Stimulated activated CD4-positive, alpha-beta T cell treated with anti-CD3 and anti-CD28 coated beads, Interleukin-12 subunit alpha, Interleukin-12 subunit beta, amount 100 ng/mL, for 4 hours (primary cell): ENCODE measurements at places on chromosomes 3 and 15.
A peak's percentile ranks its signal among the peaks of the same experiment; 100 is the strongest.

DNA sequence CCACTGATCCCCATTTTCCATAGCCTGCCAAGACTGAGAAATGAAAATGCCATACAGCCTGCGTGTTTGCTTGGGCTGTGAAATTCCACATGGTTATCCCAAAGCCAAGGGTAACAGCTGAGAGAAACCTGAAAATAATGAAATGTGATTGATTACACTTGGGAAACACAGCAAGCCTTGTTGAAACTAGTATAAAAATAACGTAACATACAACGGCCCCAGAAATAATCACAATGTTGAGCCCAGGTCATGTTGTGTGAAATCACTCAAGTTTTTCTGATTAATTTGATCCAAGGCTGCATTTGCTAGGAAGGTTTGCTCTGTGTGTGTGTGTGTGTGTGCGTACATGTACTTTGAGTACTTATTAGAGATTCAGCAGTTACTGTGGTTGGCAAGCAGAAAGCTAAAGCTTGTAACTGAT lies 269.0 kb downstream of the OXSM start:
- no peak for DNase-seq

DNA sequence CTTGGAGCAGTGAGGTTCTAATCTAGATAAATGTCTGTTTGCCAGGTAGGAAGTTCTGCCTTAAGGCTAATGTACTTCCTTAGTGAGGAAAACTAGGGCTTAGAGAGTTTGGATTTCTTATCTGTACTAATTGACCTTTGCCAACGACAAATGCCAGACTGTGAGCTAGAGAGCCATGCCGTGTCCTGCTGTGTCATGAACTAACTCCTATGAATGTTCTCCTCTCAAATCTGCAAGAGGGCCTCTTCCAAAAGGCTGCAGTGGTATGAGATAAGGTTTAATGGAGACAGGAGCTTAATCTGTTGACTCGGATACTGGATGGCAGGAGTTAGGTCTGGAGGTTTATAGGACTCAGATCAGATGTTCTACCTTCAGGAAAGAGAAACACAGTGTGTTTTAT lies 524.9 kb downstream of the NTRK3 start:
- DNase-seq, result no peak

DNA sequence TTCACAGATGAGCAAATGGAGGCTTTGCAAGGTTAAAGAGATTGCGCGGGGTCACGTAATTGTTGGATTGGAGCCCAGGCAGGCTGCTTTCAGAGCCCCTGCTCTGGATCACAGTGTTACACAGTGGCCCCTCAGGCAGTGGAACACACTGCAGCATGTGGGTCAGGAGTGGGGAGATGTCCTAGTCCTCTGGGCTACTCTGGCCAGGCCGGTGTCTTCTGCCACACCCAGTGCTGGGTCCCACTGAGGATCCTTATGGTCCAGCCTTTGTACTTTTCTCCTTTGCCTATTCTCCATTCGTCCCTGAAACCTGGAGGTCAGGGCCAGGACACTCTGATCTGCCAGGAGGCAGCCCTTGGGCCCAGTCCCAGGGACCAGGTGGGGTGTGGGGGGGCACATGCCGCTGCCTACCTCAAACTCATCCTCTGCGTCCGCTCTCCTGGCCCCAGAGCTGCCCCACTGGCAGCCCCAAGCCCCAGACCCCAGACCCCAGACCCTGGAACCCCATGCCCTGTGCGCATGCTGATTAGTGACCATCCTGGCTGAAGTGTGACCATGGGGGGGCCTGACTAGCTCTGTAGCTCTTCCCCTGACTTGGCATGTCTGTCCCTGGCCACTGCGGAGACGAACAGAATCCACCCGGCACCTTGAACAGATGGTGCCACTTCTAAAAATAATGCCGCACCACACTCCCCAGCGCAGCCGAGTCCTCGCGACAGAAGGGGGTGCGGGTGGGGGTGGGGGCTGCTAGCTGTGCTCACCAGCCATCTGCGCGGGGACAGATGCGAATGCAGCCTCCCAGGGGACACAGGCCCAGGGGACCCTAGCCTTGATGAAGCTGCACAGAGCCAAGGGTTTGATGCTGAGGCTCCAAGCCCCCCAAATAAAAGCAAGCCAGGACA lies 41.6 kb downstream of the ATP2B2 start:
- no peak for DNase-seq

DNA sequence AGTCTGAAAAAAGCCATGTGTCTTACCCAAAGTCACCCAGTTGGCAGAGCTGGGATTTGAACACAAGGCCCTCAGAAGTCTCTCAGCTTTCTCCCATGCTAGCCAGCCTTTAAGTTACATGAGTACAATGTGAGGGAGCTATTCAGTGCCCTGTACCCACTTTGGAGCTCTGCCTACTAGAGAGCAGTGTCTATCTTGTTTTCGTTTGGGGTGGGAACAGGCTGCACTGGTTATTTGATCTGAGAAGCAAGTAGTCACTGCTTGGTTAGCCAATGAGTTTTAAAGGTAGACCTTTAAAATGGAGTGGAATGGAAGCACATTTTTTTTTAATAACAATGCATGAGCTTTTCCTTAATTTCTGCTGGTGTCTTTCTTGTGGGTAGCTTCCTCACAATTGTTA lies 231.1 kb upstream of the BHLHE40 start:
- DNase-seq, result no peak

GRCh38 chr15:67575039-67575502 lies 32.6 kb downstream of the MAP2K5 start:
- no peak for DNase-seq

DNA sequence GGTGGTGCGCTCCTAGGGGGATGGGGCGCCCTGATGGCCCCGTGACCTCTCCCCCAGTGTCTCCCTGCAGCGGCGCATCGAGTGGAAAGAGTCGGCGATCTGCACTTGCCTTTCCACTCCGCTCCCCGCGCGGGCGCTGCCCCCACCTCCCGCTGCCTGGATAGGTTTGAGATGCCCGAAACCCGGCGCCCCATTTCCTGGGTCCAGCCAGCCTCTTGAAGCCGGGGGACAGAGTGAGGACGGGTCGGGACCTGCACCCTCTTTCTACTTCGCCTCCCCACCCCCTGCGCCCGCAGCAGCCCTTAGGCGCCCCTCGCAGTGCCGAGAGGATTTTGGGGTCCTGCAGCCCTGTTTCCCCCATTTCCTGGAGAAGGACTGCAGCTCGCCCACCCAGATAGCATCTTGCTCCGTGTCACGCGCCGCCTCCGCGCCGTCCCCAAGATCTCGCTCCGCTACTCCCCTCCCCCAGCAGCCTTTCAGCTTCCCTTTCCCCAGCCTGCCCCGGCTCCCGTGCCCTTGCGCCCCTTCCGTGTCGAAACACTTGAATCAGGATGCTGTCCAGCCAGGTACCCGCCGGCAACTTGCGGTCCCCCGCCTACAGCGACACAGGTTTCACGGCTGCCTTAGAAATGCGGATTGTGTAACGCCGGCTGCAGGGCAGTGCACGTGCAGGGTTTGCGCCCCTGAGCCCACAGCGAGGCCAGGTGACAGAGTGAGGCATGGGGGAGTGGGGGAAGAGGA lies 519 bp downstream of the ABHD6 start:
- peak; percentile 32 for DNase-seq

- DNase-seq, result no peak
Measured at GRCh38 chr3:38349684-38350359, 3.2 kb downstream of the XYLB start.

GRCh38 chr15:101444807-101445508 lies 44.5 kb downstream of the PCSK6 start:
- no peak for DNase-seq

DNA sequence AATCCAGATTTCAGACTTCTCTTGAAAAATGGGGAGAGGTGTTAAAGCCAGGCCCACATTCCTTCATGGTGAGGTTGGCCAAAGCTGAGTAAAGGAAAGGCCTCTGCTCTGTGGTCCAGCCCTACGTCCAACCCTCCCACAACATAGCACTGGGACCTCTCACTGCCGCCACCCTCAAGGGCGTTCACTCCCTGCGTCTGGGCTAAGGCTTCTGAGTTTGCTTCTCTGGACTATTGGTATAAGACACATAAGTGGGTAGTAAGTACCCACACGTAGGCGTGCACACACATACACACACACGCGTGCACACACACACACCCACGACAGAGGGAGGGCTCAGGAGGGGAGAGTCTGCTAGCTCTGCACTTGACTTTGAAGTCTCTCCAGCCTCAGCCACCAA lies 80.2 kb upstream of the PXYLP1 start:
- no peak for DNase-seq

DNA sequence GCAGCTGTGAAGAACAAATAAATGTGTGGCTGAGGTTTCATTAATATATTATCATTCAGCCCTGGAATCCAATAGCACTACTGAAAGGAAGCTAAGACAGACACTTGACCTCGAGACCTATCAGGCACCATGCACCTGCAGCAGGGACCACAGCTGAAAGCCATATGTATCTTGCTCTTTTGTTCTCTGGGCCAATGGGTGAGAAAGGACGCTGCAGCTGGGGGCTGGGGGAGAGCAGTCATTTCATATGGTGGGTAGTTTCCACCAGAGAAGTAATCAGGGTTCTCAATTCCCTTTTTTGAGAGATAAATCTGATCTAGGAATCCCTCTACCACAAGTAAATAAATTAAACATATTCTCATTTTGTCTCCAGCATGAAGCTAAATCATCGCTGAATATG lies 225.6 kb upstream of the STRIT1 start:
- DNase-seq, result no peak

GRCh38 chr3:37712421-37712820 lies 149.3 kb upstream of the CTDSPL start:
- no peak for DNase-seq

- no peak for DNase-seq
Measured at GRCh38 chr3:100968932-100969906, 24.0 kb downstream of the ABI3BP start.

- DNase-seq, result no peak
Measured at GRCh38 chr15:77974098-77974414, 103.5 kb downstream of the TBC1D2B start.

- no peak for DNase-seq
Measured at GRCh38 chr3:159785273-159785708, 203.3 kb upstream of the IL12A start.

DNA sequence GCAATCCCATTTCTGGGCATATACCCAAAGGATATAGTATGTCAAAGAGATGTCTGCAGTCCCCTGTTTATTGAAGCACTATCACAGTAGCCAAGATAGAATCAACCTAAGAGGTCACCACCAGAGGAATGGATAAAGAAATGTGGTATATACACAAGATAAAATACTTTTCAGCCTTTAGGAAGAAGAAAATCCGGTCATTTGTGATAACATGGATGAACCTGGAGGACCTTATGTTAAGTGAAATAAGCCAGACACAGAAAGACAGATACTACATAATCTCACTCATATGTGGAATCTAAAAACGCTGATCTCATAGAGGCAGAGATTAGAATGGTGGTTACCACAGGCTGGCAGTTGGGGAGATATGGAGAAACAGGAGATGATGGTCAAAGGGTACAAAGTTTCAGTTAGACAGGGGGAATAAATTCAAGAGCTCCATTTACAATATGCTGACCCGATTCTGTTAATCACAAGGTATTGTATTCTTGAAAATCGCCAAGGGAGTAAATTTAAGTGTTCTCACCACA lies 195.8 kb downstream of the MTHFS start:
- DNase-seq, result no peak

GRCh38 chr3:156491192-156491591 lies 63.7 kb downstream of the SSR3 start:
- DNase-seq, result no peak

- no peak for DNase-seq
Measured at GRCh38 chr15:100259266-100259665, 82.5 kb downstream of the ADAMTS17 start.

DNA sequence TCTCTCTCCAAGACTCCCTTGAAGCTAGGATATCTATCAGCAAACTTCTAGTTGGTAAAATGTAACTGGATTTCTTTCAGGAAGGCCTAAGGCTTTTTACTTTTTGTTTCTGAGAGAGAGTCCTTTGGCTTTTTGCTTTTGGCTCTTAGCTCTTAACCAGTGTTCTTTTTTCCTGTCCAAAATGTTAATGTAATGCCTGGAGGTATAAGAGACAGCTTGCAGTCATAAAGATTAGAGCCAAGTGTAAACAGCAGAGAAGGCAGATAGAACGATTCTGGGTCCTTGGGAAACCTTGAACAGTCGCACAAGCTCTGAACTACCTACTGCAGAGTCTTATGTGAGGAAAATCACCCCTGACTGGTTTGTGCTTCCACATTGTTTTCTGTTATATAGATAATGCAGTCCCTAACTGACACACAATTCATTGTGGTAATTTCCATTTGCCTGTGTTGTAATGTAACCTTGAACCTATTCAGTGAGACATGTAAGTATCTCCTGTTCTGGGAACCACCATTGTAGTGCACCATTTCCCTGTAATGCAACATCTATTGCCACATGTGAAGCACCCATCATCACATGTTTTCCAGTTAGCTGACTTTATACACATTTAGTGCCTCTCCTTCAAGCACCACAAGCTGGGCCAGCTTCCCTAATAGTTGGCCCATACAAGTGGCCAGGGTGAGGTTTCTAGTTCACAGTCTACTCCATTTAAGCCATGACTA lies 1311.9 kb downstream of the ROBO1 start:
- no peak for DNase-seq

DNA sequence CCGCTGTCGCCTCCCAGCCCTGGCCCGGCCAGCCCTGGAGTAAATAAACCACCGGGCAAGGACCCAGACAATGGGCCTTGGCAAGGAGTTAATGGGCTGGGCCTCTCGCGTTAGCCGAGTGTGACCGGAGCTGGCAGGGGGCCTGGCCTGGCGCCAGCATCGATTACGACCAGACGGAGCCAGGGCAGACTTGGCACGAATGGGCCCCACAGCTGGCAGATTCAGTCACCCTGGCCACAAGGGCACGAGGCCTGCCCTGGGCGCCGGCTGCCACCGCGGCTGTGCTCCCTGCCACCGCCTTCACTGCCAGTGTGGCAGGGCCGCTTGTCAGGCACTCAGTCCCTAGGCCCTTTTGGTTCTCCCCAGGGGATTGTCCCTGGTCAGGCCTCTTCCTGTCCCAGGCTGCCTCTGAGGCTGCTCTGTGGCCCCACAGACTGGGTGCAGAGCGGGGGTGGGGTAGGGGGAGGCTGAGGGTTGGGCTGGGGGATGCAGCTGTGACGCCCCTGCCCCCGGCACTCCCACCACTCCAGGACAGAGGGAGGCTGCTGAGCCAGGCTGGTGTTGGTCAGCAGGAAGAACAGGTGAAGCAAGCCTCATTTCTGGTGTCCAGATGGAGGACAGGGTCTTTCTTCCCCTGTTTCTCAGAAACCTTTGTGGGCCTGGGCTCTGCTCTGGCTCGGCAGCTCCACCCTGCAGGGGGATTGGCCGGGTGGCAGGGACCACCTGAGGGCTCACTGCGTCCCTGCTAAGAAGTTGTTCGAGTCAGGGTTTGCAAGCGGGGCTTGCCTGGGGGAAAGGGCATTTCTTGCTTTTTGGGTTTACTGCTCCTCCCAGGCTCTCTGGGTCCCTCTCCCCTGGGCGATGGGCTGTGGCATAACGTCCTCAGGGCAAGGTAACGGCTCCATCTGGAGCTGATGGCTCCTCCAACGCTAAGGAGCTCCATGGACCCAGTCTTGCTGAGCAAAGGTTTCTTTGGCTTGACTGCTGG lies 30.5 kb upstream of the SRP14 start:
- no peak for DNase-seq
